ENCODE measurements at places on chromosomes 7 and 10. TPM values are rescaled to one million over a fixed set of nuclear protein-coding genes. Genes with fewer than 3 reads are reported as not detected.
A peak's percentile ranks its signal among the peaks of the same experiment; 100 is the strongest.

DNA sequence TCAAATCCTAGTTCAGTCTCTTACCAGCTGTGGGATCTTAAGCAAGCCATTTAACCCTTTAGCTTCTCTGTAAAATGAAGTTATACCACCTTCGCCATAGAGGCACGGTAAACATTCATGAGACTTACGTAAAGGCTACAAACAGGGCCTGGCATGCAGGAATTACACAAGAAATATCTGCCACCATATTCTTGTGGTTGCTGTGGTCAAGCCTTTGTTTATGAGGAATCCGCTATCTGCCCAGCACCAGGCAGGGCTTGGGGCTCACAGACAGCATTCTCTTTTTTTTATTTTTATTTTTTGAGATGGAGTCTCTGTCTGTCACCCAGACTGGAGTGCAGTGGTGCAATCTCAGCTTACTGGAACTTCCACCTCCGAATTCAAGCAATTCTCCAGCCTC is 9.9 kb downstream of the AIFM2 start:
- no peak for DNase-seq

- DNase-seq, result no peak
These were observed 4.0 kb downstream of the ITGA8 start for GRCh38 chr10:15715619-15716227.

DNA sequence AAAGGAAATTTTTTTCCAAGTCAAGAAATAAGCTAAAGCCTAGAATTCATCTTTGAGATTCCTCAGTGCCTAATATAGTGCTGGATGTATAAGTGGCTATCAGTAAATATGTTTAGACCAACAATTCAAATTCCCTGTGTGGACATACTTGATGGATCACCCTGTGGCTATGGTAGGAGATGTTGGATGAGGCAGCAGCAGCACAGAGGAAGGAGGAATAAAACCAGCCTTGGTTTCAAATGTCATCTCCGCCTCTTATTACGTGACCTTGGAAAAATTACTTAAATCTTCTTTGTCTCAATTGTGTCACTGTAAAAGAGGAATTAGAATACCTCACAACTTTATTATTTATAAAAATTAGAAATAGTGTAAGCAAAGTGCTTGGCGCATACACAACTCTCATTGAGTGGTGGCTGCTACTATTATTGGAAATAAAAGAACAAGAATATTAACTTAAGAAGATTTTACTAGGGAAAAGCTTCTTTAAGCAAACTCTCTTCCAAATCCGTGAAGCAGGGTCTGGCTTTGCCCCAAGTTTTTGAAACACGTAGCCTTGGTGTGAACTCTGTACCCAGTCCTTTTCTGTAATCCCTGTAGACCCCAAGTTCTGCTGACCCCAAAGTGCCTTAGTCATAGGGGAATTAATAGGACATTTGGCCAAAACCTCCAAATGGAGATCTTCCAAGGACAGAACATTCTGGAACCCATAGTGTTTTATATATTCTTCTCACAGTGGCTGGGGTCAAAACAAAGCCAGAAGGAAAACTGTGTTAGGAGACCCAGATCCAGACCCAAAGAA is 283.8 kb downstream of the PTEN start:
- peak; percentile 38 for DNase-seq

DNA sequence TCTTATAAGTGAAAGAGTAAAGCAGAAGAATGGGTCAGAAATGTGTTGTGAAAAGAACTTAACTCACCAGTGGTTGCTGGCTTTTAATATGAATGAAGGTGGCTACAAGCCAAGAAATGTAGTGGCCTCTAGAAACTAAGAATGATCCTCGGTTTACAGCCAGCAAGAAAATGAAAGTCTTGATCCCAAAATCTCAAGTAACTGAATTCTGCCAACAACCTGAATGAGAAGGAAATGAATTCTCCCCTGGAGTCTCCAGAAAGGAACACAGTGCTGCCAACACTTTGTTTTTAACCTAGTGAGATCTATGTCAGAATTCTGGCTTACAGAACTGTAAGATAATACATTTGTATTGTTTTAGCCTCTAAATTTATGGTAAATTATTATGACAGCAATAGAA is 193.0 kb downstream of the FZD1 start:
- no peak for DNase-seq

- no peak for DNase-seq
These were observed 252.6 kb upstream of the ANKRD30A start for GRCh38 chr10:36872702-36873393.

Gene SEPHS1
- 21.6 TPM for total RNA-seq

DNA sequence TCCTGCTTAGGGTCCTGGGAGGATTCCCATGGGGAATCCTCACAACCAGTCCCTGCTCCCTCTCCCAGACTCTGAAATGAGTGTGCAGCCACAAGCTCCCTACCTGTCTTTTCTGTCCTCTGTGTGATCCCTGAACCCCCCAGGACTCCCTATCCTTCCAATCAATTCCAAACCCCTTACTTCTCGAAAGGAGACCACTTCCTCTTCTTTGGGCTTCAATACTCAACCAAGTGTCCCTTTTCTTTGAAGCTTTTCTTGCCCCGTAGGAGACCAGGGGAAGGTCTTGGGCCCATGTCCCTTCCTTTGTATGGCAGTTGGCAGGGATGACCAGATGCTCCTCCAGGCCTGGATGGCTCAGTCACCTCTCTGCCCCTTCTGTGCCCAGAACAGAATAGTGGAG is 1.7 kb downstream of the AEBP1 start:
- no peak for DNase-seq

GRCh38 chr10:3874990-3875841 is 90.2 kb upstream of the KLF6 start:
- no peak for DNase-seq

Gene ZMYND11
- total RNA-seq, result 71.0 TPM

- DNase-seq, result peak; percentile 23
These were observed 351.2 kb downstream of the LRMDA start for GRCh38 chr10:75782463-75783248.

DNA sequence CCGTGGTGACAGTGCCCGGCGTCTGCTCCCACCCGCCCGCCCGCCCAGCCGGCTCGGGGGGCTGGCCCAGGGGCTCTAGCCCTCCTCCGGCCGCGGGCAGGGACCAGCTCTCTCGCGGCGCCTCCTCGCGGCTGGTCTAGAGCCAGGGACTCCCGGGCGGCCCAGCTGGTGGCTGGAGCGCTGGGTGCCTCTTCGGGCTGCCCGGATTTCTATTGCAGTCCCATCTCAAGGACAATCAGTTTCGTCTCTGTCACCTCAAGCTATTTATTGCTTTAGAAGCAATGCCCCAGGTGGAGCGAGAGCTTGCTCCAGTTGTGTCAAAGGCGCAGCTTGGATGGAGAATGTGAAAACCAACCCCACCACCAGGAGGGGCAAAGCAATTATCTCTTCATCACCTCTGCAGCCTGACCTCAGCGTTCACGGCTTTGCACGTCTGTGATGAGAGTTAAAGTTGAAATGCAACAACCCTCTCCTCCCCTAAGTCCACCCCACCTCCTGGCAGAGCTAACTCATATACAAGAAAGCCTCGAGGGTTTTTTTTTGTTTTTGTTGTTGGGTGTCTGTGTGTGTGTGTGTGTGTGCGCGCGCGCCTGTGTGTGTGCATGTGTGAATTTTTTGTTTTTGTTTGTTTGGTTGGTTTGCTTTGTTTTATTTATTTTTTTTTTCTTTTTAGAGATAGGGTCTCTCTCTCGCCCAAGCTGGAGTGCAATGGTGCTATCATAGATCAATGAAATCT is at the start of gene ITGA8:
ITGA8 (minus strand) TSS at position 24 of the 736 bp plus-strand sequence. CDS start 151 bp downstream, outside the sequence.
- DNase-seq, result no peak

GRCh38 chr10:7477538-7478334 is 66.9 kb upstream of the SFMBT2 start:
- DNase-seq, result no peak

DNA sequence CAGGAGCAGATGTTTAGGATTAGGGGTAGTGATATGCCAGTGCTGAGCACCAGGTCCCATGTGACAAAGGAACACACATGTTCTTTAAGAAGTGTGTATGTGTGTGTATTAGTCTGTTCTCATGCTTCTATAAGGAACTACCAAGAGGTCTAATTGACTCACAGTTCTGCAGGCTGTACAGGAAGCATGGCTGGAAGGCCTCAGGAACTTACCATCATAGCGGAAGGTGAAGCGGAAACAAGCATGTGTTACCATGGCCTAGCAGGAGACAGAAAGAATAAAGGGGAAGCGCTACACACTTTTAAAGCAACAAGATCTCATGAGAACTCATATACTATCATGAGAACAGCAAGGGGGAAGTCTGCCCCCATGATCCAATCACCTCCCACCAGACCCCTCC is 22.8 kb upstream of the PDZD8 start:
- DNase-seq, result no peak

Gene CYP2C19
- not detected for total RNA-seq

Gene EFCAB10
- not detected for total RNA-seq

DNA sequence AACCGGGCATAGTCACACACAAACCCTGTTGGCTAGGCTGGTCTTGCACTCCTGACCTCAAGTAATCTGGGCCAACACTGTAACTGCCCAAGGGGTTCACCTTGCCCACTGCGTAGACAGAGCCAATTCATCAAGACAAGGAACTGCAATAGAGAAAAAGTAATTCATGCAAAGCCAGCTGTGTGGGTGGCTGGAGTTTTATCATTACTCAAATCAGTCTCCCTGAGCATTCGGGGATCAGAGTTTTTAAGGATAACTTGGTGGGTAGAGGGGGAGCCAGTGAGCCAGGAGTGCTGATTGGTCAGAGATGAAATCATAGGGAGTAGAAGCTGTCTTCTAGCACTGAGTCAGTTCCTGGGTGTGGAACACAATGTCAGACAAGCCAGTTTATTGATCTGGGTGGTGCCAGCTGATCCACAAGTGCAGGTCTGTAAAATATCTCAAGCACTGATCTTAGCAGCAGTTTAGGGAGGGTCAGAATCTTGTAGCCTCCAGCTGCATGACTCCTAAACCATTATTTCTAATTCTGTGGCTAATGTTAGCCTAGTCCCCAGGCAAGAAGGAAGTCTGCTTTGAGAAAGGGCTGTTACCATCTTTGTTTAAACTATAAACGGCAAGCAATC is 15.6 kb upstream of the FXYD4 start:
- no peak for DNase-seq

All from tibial nerve (tissue), 4 donors.